ENCODE measurements at places on chromosomes 4 and X.

DNA sequence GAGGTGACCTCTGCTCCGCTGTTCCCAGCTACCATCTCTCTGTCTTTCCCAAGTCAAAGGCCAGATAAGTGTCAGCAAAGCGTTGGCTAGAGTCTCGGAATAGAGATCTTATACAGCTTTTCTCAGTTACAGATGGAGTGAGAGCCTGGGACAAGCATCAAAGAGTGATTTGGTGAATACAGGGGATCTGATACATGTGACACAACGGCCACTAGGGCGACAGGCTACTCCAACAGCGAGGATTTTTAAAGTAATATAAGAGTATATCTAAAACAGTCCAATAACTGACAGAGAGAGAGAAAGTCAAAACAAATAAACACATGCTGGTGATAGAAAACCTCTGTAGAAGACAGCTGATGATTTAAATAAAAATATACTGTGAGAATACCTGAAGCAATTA, 433.1 kb upstream of the SMIM31 start:
- DNase-seq, result no peak

DNA sequence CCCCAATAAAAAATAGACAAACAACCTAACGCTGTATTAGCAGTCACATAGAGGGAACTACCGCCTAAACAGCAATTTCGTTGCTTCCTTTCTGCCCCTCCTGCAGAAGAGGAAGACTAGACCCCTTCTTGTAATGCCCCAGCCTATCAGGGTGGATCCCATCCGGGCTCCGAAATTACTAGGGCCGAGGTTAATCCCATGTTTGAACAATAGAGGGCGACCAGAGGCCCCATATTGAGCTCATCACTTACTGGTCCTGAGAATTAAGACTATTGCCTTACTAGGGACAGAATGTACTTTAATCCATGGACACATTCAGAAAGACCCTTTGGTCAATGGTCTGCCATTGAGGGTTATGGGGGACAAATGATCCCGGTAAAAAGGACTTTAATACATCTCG, 11.8 kb upstream of the ZNF630 start:
- DNase-seq, result peak; percentile 27

DNA sequence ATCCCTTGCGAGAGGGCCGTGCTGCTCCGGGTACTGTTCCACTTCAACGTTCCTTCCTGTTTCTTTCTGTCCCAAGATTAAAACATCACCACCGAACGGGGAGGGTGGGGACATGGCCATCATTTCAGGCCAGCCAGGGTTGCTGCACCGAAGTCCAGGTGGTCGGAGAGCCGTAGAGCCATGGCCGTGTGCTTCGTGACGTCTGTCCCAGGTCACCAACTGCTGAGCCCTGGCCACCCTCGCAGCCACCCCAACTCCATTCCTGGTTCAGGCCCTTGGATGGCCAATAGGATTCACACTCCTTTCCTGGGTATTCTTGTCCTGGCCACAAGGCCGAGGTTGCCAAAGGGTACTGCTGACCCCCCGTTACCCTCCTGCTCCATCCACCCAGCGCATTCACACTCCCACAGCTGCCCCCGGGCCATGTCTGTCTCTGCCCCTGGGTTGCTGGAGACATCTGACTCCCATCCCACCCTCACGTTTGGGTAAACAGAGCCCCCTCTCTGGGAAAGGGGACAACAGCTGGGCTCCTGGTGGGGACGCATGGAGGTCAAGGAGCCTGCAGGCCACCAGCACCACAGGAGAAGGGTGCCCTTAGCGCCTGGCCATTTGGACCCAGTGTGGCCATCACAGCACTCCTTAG, 103.2 kb downstream of the HMX1 start:
- DNase-seq, result no peak

DNA sequence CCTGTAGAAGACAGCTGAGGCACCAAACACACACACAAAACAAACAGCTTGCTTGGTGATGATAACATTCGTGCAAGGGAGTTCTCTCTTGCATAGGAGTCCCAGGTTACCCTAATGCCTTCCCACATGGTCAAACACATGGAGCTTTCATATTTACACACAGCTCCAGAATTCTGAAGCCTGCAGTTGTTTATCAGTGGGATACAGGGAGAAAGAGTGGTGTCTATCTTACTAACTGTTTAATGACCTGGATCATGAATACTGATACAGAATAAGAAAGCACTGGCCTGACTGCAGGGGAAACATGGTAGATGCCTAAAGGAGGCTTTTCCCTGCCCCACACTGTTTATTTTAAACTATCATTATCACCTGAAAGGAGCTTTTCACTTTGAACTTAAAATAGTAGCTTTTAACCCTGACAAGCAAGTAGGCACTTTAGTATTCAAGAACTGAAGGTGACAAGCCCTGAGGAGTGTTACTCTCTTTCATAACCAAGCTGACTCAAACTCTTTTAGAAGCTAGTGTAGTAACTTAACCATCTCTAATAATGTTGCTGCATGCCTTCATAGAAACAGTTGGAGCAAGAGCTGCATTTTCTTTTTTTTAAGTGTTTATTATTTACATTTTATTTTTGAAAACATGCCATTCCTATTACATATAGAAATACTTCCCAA, 15.6 kb downstream of the TET2 start:
- DNase-seq, result no peak

DNA sequence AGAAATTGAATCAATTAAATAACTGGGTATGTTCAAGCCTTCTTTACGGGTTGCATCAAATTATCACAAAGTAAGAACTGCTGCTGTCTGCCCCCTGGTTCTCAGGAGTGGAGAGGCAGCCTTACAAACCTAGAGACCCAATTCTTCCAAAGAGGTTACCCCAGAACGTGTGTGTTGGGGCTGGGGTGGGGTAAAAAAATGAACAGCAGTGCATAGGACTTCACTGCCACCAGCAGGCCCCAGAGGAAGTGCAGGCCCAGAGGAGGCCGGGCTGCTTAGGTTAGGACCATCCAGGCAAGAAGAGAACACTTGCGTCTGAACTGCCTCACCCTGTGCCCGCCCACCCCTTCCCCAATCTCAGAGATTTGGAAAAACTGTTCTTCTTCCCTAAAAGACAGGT, 1.5 kb upstream of the NWD2 start:
- no peak for DNase-seq

- DNase-seq, result no peak
Observed at GRCh38 chrX:126994032-126994600, 174.6 kb downstream of the PRR32 start.

- DNase-seq, result no peak
Observed at GRCh38 chrX:46849933-46850332, 13.1 kb downstream of the RP2 start.

- DNase-seq, result no peak
Observed at GRCh38 chrX:47247999-47248320, 15.2 kb downstream of the USP11 start.

Measured in CD4-positive, alpha-beta T cell treated with Interferon gamma for 1 hour (primary cell).